ENCODE measurements at places on chromosomes 1 and 21.

GRCh38 chr1:119225265-119225664, 84.8 kb upstream of the WARS2 start:
- no peak for DNase-seq

DNA sequence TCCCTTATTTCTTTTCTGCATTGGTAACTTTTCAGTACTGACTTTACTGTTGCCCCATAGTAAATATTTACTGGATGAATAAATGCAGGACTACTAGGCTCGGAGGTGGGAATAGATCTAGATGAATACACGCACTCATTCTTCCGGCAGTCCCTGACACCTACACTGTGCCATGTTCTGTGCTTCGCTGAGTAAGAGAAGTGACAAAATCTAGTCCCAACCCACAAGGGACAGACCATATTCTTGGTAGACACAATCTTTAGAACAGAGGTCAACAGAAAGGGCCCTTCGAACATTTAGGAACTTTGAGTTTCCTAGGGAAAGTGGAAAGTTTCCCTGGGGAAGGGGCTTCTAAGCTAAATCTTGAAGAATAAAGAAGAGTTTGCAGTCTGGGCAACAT, 3.3 kb upstream of the CD52 start:
- DNase-seq, result no peak

DNA sequence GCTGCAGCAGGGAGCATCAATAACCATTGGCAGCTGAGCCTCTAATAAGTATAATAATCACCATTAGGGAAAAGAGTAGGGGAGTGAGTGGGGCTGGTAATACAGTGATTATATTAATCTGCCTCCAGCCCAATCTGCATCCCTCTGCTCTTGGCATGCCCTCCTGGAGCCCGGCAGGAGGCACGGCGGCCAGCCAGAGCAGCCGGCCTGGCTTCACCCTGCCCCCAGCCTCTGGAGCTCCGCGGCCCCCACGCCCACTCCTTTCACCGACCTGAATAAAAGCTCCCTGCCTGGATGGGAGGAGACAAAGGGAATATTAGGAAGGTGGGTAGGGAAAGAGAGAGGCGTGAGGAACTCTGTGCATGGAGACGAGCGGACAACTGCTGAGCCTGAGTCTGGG, 28.3 kb downstream of the OPTC start:
- DNase-seq, result peak; percentile 30

DNA sequence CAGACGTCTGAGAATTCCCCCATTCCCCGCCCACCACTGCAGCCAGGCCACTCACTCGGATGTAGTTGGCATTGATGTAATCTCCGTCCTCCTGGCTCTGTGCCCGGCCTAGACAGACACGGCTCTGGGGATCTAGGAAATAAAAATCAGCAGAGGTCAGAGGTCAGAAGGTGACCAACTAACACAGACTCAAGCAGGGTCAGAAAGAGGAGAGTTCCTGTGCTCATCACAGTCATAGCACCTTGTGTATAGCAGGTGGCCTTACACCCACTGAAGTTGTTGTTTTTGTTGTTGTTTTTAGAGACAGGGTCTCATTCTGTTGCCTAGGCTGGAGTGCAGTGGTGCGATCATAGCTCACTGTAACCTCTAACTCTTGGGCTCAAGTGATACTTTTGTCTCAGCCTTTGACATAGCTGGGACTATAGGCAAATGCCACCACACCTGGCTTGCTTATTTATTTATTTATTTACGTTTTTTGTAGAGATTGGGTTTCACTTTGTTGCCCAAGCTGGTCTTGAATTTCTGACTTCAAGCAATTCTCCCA, 4.9 kb downstream of the PTPN7 start:
- DNase-seq, result no peak

DNA sequence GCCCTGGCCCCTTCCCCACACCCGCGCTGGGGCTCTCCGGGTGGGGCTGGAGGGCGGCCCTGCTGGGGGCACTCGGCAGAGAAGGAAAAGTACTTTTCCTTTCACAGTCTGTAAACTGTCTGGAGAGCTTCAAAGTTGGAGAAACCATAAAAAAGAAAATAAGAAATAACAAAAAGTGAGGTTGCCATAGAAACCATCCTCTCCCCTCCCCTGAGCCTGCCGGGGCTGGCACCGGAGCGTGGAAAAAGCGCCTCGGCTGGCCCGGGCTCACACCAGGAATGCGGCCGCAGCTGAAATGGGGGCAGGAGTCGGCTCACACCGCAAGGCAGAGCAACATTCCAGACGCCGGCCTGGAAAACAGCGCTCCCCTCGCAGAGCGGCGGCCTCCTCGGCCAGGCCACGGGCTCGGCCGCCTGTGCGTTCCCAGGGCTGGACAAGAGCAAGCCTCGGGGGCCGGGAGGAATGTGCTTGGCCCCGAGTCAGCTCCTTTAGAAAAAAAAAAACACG, 69.2 kb downstream of the MORN1 start:
- DNase-seq, result peak; percentile 87

DNA sequence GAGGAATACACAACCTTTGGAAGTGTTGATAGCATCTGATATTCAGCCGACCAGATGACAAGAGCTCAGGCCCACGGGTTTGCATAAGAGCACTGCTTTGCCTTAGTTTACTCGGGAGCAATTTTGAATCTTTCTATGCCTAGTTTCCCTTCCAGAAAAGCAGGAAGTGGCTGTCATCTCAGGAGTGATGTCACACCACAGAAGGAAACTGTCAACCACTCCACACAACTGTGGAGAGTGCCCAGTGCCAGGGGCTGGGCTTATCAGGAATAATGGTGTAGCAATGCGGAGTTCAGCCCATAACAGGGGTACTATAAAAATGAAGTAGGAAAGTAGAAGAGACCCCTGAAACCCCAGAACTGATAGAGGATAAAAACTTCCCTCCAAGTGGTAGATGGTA, 28.4 kb downstream of the NTPCR start:
- DNase-seq, result no peak

DNA sequence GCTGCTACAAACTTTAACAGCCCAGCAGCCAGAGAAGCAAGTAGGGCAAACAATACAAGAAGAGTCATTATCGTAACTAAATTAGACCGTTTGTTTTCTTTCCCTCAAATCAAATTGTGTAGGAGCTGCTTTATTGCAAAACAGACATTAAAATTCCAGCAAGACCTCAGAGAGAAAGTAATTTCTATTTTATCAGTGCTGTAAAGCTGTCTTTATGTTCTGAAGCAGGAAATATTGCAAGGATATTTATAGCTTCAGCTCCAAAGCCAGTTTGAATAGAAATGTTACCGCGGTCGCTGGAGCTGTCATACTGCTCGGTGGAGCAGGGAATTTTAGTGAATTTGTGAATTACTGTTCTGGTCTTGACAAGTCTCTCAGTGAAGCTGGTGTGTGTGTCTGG, 503.8 kb upstream of the PLXNA2 start:
- no peak for DNase-seq

DNA sequence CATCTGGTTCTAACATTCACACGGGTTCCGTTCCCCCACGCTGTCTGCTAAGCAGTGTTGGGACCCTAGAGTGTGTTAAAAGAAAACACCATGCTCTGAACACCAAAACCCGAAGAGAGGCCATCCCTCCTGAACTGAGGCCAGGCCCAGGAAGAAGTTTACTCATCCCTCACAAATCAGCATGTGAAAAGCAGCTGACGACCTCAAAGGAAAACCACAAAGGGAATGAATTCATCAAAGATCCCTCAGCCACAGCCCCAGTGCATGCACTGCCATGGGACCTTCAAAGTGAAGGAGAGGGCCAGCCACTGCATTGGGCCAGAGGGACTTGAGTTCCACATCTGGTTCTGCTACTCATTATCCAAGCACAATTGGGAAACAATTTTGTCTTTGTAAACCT, 7.0 kb upstream of the PSEN2 start:
- DNase-seq, result no peak

- DNase-seq, result no peak
Measured at GRCh38 chr1:28062806-28063205, 25.6 kb downstream of the EYA3 start.
